Activated gamma-delta T cell (primary cell): ENCODE measurements at places on chromosomes 4 and X.

DNA sequence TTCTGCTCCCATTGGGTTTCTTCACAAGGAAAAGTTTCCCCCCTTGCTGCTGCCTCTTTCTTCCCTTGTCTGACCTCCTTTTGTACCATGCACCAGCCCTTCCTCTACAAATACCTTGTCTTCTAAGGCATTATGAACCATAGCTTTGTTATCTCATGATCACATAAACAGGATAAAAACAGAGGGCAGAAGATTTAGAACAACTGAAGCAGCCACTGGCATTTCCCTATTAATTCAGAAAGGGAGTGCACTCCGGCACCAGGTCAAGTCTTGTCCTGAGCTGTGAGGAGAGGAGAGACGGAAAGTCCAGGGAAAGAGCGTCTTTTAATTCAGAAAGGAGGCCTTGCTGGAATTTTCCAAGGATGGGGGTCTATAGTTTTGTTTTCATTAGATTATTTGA lies 281.7 kb downstream of the RCHY1 start:
- no peak for DNase-seq

GRCh38 chr4:83150653-83151330 lies 36.3 kb upstream of the PLAC8 start:
- no peak for DNase-seq

GRCh38 chr4:88211473-88212252 lies 53.2 kb upstream of the ABCG2 start:
- no peak for DNase-seq

GRCh38 chrX:31847773-31848172 lies 775.9 kb upstream of the FTHL17 start:
- no peak for DNase-seq
